ENCODE measurements at places on chromosomes 3 and 15. TPM values are rescaled to one million over a fixed set of nuclear protein-coding genes. Genes with fewer than 3 reads are reported as not detected.

DNA sequence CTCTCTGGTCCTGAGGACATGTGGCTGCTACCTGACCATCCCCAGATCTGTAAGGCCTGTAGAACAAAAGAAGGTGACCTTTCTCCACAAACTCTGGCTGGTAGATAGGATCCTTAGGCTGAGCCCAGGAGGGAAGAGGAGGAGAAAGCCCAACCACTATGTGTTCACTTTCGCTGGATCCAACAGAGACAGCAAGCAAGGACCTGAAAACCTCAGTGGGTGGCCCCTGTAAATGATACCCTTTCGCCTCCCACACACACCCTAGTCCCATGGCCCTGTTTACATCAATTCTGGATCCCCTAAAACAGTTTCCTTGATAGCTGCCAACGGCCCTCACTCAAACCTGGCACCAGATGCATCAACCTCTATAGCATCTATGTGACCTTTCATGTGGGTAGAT lies 22.4 kb downstream of the CCDC12 start:
- no peak for DNase-seq

RFTN1 gene
- 59.9 TPM for total RNA-seq

GRCh38 chr3:196339044-196339443 lies 856 bp upstream of the TM4SF19 start:
- no peak for DNase-seq

- DNase-seq = no peak
These were observed 89.4 kb upstream of the ICE2 start for GRCh38 chr15:60568301-60568742.

- no peak for DNase-seq
These were observed 1561.6 kb downstream of the OTOL1 start for GRCh38 chr3:163058031-163058854.

SECISBP2L gene
- 28.3 TPM for total RNA-seq

DNA sequence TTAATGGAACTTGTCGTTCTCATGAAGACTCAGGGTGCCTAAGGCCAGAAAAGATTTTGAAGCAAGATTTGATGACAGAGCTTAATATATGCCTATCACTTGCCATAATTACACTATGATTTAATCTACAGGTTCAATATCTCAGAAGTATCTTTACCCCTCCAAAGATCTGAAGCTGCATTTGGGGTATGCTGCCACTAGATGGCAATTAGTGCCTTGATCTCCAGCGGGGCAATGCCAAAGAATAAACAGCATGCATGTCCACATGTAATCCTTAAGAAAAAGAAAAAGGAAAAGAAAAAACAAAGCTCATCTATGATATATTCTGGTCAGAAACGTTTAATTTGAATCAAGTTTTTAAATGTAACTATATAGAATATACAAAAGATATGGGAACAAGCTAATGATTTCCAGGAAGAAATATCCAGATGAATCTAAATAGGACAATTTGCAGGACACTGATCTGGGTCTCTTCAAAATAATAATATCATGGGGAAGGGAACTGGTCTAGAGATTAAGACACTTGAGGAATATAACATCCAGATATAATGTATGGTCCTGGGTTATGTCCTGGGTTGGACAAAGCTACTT lies 55.0 kb upstream of the SOX14 start:
- DNase-seq = no peak

ZNF35 gene
- total RNA-seq = 3.7 TPM

CDCP1 gene
- 16.4 TPM for total RNA-seq

GRCh38 chr3:195302431-195302830 lies 31.5 kb upstream of the XXYLT1 start:
- DNase-seq = no peak

DNA sequence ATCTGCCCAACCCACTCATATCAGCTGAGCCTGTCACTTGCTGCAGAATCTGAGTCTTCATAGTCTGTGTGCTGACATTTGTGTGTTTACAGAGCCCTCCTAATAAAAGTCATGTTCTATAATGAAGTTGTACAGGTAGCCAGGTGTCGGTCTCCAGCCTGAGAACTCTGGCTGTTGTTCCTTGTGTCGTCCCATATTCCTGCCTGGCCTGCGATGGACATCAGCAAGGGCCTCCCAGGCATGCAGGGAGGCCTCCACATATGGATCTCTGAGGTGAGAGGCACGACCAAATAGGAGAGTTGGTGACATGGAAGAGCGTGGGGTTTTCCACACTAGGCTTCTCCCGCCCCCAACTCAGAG lies 2.9 kb downstream of the VILL start:
- DNase-seq = no peak

TNNC1 gene
- total RNA-seq = 2.1 TPM

DNA sequence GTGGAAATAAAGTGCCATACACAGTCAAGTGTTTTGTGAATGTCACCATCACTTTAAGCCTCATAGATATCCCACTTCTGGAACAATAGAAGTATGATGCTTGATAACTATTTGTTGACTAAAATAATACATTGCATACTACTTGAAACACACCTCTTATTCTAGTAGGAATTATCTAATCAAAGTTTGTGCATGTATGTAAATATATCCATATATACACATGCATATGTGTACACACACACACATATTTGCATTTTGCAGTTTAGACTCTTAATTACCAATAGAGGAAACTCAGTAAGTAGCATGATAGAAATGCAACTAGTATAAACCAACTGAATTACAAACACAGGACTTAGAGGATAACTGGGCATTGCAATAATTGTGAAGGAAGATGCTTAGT lies 1084.1 kb downstream of the FHIT start:
- DNase-seq = no peak

GRCh38 chr15:42796955-42797782 lies 60.2 kb upstream of the CDAN1 start:
- DNase-seq = no peak

CTXND1 gene
- total RNA-seq = not detected

ROPN1 gene
- not detected for total RNA-seq

GRCh38 chr3:11078826-11079515 lies 75.3 kb upstream of the HRH1 start:
- no peak for DNase-seq

Data from activated CD8-positive, alpha-beta T cell treated with anti-CD3 and anti-CD28 coated beads, Interleukin-2, amount 10 ng/mL, durations not matched to agents 7 days and 5 days (primary cell).